ENCODE measurements at places on chromosomes 2 and 18.
A peak's percentile ranks its signal among the peaks of the same experiment; 100 is the strongest.

DNA sequence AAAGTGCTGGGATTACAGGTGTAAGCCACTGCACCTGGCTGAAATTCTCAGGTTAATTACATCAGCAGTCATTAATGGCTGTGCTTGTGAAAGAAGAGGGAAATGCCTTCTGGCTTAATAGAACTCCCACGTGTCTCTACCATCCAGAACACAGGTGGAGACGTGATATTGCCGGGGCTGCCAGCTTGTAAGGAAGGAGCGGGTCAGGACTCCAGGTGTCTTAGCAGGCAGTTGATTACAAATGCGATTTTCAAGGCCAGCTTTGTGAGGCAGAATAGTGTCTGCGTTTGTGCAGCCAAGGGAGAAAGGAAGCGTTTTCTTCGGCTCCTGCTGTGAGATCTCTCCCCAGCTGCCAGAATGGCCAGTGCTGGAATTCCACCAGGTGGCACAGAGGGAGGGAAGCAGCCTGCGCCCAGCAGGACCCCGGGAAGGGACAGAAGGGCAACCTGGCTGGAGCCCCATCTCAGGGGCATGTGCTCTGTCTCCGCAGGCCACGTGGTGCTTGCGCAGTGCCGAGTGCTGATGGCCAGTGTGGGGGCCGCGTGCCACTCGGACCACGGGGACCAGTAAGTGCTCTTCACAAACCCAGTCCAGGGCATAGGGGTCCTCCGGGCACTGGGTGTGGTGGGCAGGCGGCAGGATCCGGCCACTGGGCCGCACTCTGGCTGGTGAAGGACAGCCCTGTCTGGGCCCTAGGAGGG lies 3.7 kb upstream of the ESPNL start:
- DNase-seq: peak; percentile 75
- no peak overlapping the region for H3K4me3 ChIP-seq
- peaks cover 27% of the 10 kb centered on the region for H3K4me1 ChIP-seq
- no peaks in the 10 kb centered on the region for H3K27me3 ChIP-seq
- H3K27ac ChIP-seq: peak overlapping the region; percentile 85
- H3K36me3 ChIP-seq: no peaks in the 10 kb centered on the region

DNA sequence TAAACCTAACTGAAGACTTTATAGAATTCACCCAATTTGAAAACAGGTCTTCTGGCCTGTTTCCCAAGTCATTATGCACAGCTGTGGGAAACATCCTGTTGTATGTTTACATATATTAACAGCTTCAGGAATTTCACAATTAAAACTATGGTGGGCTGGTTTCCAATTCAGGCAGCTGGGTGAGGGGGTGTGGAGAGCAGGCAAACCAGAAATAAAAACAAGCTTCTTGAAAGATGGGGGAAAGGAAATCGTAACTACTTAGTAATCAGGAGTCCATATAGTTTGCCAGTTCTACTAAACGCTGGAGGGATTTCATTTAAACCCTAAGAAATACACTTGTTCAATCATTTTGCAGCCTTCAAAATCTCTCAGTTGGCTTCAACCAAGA lies 22.8 kb downstream of the ATP8B1 start:
- peaks cover 13% of the 10 kb centered on the region for H3K4me1 ChIP-seq
- H3K27ac ChIP-seq: no peak overlapping the region
- no peak for DNase-seq
- no peaks in the 10 kb centered on the region for H3K36me3 ChIP-seq
- H3K27me3 ChIP-seq: no peaks in the 10 kb centered on the region

DNA sequence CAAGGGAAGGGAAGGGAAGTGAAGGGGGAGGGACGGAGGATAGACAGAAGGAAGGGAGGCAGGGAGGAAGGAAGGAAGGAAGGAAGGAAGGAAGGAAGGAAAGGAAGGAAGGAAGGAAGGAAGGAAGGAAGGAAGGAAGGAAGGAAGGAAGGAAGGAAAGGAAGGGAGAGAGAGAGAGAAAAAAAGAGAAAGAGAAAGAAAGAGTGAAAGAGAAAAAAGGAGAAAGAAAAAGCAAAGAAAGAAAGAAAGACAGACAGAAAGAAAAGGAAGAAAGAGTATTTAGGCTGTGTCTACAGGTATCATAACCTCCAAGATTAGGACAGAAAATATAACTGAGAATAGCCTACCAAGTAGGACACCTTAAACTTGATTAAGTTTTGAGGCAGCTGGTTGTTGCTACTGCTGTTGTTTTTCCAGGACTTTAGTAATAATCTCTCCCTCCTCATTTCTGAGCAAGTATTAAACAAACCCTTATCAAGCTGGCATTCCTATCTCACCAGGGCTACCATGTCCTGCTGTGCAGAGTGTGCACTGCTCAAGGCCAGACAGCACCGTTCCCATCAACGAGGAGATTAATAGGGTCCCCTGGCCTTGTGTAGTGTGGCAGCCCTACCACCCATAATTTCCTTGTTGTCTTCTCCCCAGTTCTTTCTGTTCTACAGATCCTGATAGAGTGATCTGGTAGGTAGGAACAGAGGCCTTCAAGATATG lies 90.5 kb upstream of the FHL2 start:
- H3K36me3 ChIP-seq: no peaks in the 10 kb centered on the region
- no peaks in the 10 kb centered on the region for H3K27me3 ChIP-seq
- H3K4me1 ChIP-seq: no peaks in the 10 kb centered on the region
- no peak for DNase-seq

GRCh38 chr2:9401646-9402371 lies 21.5 kb downstream of the ITGB1BP1 start:
- DNase-seq: no peak
- H3K27ac ChIP-seq: peak overlapping the region; percentile 50
- no peaks in the 10 kb centered on the region for H3K4me1 ChIP-seq
- H3K27me3 ChIP-seq: no peaks in the 10 kb centered on the region
- no peak overlapping the region for H3K4me3 ChIP-seq

GRCh38 chr2:213177679-213178078 lies 26.3 kb upstream of the IKZF2 start:
- peaks cover 22% of the 10 kb centered on the region for H3K4me1 ChIP-seq
- H3K27ac ChIP-seq: no peak overlapping the region
- H3K4me3 ChIP-seq: no peak overlapping the region
- DNase-seq: no peak
- H3K27me3 ChIP-seq: no peaks in the 10 kb centered on the region

DNA sequence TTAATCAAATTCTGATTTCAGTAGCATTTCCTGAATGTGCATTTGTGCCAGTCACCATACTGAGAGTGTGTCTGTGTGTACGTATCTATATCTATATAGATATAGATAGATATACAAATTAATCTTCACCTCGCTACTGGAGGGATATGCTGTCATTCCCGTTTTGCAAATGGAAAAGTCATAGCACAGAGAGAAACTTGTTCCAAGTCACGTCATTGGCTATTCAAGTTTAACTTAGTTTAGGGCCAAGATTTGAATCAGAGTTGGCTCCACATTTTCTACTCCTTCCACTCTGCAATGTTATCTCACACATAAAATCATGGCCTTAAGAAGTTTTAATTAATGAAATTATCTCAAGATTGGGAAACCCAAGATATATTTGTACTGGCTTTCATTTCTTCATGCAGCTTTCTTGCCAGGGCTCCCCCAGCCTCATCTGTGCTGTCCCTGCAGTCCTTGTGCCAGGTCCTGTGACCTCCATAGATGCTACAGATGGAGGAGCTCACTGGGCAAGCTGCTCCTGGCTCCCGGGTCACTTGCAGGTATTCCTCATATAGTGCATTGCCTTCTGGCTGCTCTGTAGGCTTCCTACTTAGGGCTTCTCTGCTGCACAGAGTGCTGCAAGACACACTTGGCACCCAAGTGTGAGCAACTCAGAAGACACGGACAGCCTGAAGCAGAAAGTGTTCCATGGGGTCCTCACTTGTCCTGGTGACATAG lies 245.8 kb downstream of the KCNS3 start:
- H3K27me3 ChIP-seq: no peaks in the 10 kb centered on the region
- H3K4me3 ChIP-seq: no peak overlapping the region
- no peak for DNase-seq
- H3K4me1 ChIP-seq: no peaks in the 10 kb centered on the region
- H3K36me3 ChIP-seq: no peaks in the 10 kb centered on the region

DNA sequence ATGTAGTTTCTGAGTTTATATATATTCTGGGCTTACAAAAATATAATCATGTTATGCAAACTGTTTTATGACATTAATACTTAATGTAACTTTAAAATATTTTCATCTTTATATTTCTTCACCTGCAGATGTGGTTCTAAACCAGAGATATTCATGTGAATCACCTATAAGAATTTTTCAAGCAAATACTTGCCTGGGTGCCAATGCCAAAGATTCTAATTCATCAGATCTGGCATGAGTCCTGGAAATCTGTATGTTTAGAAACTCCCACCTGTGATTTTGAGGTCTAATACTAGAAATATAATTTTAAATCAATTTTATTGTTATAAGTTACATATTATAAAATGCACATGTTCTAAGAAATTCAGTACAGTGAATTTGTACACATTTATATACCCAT lies 19.9 kb upstream of the DNAH6 start:
- H3K36me3 ChIP-seq: no peaks in the 10 kb centered on the region
- no peak overlapping the region for H3K27ac ChIP-seq
- H3K4me3 ChIP-seq: no peak overlapping the region
- no peaks in the 10 kb centered on the region for H3K27me3 ChIP-seq
- DNase-seq: no peak

GRCh38 chr2:55848096-55848495 lies 75.5 kb downstream of the EFEMP1 start:
- H3K4me3 ChIP-seq: no peak overlapping the region
- H3K27me3 ChIP-seq: no peaks in the 10 kb centered on the region
- H3K27ac ChIP-seq: no peak overlapping the region
- no peak for DNase-seq
- no peaks in the 10 kb centered on the region for H3K36me3 ChIP-seq
- no peaks in the 10 kb centered on the region for H3K4me1 ChIP-seq

DNA sequence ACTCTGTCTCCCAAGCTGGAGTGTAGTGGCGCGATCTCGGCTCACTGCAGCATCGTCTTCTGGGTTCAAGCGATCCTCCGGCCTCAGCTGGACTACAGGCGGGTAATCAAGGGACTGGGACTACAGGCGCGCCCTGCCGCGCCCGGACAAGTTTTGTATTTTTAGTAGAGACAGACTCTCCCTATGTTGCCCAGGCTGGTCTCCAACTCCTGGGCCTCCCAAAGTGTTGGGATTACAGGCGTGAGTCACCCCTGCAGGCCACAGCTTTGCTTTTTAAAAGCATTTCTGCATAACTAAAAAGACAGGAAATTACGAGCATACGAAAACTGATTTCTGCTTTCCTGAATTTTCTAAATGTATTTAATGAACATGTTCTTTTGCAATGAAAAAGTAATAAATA lies 916 bp upstream of the OSBPL1A start:
- H3K27ac ChIP-seq: peak overlapping the region; percentile 94
- peak; percentile 39 for DNase-seq
- peaks cover 62% of the 10 kb centered on the region for H3K4me1 ChIP-seq
- H3K36me3 ChIP-seq: no peaks in the 10 kb centered on the region

DNA sequence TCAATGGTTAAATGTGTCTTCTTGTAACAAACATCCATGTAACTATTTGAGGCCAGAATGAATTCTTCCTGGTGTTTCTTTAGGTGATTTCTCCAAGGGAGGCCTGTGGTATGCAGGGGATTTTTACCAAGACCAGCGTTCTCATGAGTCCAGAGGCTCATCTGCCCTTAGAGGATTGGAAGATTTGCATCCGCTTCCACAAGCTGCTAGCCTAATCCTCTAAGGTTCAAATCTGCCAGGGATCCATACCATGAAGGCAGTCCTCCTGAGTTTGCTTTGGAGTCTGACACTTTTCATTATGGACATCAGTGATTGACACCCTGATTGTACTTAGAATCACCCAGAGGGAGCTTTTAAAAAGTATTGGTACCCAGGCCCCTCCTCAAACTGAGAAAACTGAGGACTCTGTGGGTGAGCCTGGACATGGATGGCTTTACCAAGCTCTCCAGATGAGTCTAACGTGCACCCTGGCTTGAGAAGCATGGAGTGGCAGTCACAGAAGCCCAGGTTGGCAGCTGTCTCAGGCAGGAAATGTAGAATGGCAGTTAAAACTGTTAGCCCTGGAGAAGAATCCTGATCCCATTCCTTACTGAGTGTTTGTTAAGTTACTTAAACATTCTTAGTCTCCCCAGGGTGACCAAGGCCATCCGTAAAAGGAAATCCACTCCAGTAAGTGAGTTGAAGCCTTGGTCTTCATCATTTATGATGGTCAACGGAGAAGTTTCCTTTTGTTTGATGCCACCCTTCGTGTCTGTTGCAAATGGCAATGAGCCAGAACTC lies 95.3 kb upstream of the RMDN2 start:
- no peak overlapping the region for H3K4me3 ChIP-seq
- H3K27me3 ChIP-seq: no peaks in the 10 kb centered on the region
- H3K4me1 ChIP-seq: no peaks in the 10 kb centered on the region
- H3K36me3 ChIP-seq: no peaks in the 10 kb centered on the region
- DNase-seq: no peak
- no peak overlapping the region for H3K27ac ChIP-seq

- 0 out of 2 replicates have a peak, but pooled peaks cover 5% of the 10 kb centered on the region for H3K36me3 ChIP-seq
- no peaks in the 10 kb centered on the region for H3K27me3 ChIP-seq
- no peaks in the 10 kb centered on the region for H3K4me1 ChIP-seq
These were observed 16.1 kb downstream of the PRPF40A start for GRCh38 chr2:152701198-152701597.

DNA sequence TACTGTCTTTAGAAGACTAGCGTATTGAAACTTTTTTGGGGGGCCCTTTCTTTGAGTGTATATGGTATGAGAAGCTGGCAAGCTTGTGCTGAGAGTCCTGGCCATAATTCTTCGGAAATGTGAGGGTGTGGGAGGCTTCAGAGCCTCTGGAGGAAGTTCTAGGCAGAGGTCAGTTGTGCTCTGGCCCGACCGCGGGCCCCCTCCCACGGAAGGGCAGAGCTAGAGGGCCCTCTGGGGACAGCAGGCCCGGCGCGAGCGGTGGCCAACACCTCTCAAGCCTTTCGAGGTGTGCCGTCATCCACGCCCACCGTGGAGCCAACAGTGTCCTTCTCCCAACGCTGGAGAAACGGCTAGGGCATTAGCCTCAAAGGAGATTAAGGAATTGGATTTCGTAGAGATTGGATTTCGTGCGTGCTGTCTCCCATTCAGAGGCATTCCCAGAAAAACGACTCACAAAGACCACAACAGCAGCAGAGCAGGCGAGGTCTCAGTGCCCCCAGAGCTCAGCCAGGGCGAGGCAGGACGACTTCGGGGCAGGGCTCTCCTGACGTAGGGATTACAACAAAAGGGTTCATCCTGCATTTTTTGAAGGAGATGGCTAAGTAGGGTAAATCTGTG lies 2.2 kb upstream of the MTCL1 start:
- H3K4me3 ChIP-seq: peak overlapping the region; percentile 23
- H3K27me3 ChIP-seq: peaks cover 35% of the 10 kb centered on the region
- H3K4me1 ChIP-seq: peaks cover 24% of the 10 kb centered on the region
- H3K27ac ChIP-seq: no peak overlapping the region

DNA sequence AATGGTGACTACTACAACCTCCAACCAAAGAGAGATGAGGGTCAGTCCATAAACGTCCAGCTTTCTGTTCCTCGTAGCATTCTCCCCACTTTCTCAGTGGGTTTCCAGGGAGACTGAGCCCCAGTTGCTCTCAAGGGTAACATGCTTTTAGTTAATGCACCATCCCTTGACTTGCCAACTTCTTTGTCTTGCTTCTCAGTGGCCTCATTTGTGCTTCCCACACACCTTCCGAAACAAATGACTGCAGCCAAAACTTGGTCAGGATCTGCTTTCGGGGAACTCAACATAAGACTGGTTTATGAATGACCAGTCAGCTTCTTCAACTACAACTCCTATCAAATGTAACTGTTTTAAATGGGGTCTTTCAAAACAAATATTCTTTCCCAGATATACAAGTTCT lies 94.1 kb downstream of the COL6A3 start:
- H3K4me3 ChIP-seq: no peak overlapping the region
- H3K4me1 ChIP-seq: no peaks in the 10 kb centered on the region
- H3K27me3 ChIP-seq: no peaks in the 10 kb centered on the region
- no peaks in the 10 kb centered on the region for H3K36me3 ChIP-seq
